ENCODE measurements at places on chromosomes 12 and 14. TPM values are rescaled to one million over a fixed set of nuclear protein-coding genes. Genes with fewer than 3 reads are reported as not detected.

- no peak for DNase-seq
- H3K36me3 ChIP-seq, result no peaks in the 10 kb centered on the region
- H3K27me3 ChIP-seq, result no peaks in the 10 kb centered on the region
- no peak overlapping the region for H3K27ac ChIP-seq
Observed at GRCh38 chr12:45290216-45290605, 74.3 kb downstream of the ANO6 start.

DNA sequence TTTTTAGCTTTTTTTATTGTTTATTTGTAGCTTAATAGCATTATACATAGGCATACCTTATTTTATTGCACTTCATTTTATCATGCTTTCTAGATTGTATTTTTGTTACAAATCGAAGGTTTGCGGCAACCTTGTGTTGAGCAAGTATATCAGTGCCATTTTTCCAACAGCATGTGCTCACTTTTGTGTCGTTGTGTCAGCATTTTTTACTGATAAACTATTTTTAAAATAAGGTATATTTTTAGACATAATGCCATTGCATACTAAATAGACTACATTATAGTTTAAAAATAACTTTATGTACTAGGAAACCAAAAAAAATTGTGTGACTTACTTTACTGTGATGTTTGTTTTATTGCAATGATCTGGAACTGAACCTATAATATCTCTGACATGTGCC lies 56.2 kb upstream of the RESF1 start:
- H3K4me3 ChIP-seq, result no peak overlapping the region
- H3K4me1 ChIP-seq, result peaks cover 15% of the 10 kb centered on the region
- no peaks in the 10 kb centered on the region for H3K27me3 ChIP-seq
- no peak for DNase-seq
- H3K36me3 ChIP-seq, result no peaks in the 10 kb centered on the region
- no peak overlapping the region for H3K27ac ChIP-seq

- H3K27ac ChIP-seq, result no peak overlapping the region
- no peaks in the 10 kb centered on the region for H3K36me3 ChIP-seq
- H3K27me3 ChIP-seq, result no peaks in the 10 kb centered on the region
- DNase-seq, result no peak
- H3K4me1 ChIP-seq, result no peaks in the 10 kb centered on the region
- H3K4me3 ChIP-seq, result no peak overlapping the region
Observed at GRCh38 chr14:35506927-35507326, 27.0 kb upstream of the INSM2 start.

MIPOL1 gene
- not detected for total RNA-seq

- H3K4me1 ChIP-seq, result no peaks in the 10 kb centered on the region
- DNase-seq, result no peak
- no peaks in the 10 kb centered on the region for H3K27me3 ChIP-seq
- H3K27ac ChIP-seq, result no peak overlapping the region
- no peak overlapping the region for H3K4me3 ChIP-seq
Observed at GRCh38 chr12:83142914-83143313, 456.2 kb downstream of the TMTC2 start.

DNA sequence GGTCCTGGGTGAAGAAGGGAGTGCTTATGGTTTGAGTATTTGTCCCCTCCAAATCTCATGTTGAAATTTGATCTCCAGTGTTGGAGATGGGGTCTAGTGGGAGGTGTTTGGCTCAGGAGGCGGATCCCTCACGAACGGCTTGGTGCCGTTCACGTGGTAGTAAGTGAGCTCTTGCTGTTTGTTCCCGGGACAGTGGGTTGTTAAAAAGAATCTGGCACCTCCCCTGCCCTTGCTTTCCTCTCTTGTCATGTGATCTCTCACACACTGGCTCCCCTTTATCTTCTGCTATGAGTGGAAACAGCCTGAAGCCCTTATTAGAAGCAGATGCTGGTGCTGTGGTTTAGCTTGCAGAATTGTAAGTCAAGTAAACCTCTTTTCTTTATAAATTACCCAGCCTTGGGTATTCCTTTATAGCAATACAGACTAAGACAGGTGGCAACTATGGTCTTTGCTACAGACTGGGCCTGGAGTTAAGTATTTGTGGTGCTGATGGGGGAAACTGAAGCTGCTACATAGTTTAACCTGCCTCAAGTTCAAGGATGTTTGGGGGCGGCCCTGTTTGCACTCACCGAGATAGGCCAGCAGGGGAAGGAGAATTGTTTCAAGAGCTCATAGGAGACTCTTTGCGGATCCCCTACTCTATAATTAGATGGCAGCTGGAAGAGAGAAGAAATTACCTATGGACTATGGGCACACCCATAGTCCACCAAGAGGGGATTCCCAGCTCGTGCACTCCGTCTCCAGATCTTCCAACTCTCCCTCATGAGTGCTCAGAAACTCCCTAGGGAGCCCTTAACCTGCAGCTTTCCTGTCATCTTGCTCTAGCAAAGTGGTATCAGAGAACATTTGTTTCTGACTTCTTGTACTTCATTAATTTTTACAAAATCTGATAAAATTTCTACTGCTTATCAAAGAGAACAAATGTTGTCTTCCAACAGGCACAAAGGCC lies 164.6 kb downstream of the SLC15A5 start:
- H3K27me3 ChIP-seq, result no peaks in the 10 kb centered on the region
- no peak overlapping the region for H3K27ac ChIP-seq
- H3K36me3 ChIP-seq, result no peaks in the 10 kb centered on the region

DNA sequence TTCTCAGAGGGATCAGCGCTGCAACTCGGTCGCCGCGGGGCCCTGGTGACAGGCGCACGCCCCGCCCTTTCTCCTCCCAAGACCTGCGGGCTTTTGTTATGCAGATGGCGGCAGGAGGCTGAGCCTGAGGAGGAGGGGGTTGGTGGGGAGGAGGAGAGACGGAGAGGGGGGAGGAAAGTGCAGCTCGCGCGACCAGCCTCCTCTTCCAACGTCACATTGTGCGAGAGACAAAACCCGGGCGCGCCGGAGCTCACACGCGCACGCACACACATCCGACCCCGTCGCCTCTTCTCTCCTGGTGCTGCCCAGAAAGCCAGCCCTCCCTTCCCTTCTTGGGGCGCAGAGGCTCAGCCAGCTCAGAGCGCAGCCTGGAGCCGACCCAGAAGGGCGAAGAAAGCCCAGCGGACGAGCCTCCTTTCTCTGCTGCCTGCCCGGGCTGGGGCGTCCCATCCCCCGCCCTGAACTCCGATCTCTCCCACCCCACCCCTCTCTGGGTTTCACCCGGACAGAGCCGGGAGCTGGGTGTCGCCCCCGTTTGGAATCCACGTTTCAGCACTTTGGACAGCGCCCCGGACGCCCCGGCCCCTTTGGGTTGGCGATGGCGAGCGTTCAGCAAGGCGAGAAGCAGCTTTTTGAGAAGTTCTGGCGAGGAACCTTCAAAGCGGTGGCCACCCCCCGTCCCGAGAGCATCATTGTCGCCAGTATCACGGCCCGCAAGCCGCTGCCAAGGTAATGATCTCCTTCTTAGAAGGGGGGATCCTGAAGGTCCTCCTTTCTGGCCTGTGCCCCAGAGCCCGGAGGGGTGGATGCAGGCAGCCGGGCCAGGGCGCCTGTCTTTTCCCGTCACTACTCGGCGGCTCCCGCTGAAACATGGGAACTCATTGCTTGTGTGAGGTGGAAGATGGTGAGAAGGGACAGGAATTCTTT lies at the start of gene SRRM4:
TSS of gene SRRM4 (plus strand) at position 257 of the 927 bp plus-strand sequence. CDS start at position 599, 342 bp downstream.
- no peaks in the 10 kb centered on the region for H3K36me3 ChIP-seq
- no peak for DNase-seq
- H3K27ac ChIP-seq, result no peak within 1 kb of the TSS
- no peaks in the 10 kb centered on the region for H3K4me1 ChIP-seq

DNA sequence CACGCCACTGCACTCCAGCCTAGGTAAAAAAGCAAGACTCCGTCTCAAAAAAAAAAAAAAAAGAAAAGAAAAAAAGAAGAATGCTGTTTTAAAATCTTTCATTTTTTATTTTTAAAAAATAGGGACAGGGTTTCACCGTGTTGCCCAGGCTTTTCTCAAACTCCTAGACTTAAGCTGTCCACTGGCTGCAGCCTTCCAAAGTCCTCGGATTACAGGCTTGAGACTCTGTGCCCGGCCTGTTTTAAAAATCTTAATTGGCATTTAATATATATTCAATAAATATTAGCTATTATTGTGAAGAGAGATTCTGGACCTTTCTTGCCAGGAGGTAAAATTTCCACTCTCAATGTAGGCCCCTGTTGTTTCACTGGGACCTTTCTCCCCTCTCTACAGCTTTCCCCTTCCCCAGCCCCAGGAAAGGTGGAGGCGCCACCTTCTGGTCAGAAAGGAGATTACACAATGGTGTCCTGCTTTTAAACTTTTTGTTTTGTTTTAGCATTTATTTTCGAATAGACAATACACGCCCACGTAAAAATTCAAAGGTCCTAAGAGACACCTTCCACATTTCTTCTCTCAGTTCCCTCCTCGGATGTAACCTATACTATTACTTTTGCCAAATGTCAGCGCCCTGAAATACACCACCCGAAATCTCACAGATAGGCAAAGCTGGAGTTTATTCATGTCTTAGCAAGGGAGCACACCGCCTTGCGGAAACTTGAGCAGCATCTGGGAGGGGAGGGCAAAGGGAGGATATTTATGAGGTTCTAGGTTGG lies 23.8 kb upstream of the PHC1 start:
- H3K27me3 ChIP-seq, result no peaks in the 10 kb centered on the region
- H3K4me3 ChIP-seq, result peak overlapping the region; percentile 71
- no peaks in the 10 kb centered on the region for H3K36me3 ChIP-seq

FGF6 gene
- total RNA-seq, result not detected

DNA sequence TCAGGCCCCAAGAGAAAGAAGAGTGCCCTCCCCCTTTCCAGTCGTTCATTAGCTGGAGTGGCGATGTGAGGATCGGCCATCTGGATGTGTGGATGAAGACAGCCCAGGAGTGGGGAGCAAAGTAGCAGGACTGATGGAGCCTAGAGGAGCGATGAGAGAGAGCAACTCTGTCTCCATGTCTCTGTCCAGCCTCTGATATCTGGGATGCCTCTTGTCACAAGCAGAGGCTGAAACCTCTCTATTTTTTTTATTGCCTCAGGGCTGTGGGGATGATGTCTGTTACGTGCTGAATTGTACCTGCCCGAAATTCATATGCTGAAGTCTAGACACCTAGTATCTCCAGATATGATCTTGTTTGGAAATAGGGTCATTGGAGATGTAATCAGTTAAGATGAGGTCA lies 2.7 kb downstream of the SERPINA11 start:
- H3K36me3 ChIP-seq, result no peaks in the 10 kb centered on the region
- no peak overlapping the region for H3K27ac ChIP-seq
- H3K4me3 ChIP-seq, result no peak overlapping the region
- DNase-seq, result no peak
- peaks cover 4% of the 10 kb centered on the region for H3K27me3 ChIP-seq

KRT74 gene
- total RNA-seq, result 0.12 TPM

DNA sequence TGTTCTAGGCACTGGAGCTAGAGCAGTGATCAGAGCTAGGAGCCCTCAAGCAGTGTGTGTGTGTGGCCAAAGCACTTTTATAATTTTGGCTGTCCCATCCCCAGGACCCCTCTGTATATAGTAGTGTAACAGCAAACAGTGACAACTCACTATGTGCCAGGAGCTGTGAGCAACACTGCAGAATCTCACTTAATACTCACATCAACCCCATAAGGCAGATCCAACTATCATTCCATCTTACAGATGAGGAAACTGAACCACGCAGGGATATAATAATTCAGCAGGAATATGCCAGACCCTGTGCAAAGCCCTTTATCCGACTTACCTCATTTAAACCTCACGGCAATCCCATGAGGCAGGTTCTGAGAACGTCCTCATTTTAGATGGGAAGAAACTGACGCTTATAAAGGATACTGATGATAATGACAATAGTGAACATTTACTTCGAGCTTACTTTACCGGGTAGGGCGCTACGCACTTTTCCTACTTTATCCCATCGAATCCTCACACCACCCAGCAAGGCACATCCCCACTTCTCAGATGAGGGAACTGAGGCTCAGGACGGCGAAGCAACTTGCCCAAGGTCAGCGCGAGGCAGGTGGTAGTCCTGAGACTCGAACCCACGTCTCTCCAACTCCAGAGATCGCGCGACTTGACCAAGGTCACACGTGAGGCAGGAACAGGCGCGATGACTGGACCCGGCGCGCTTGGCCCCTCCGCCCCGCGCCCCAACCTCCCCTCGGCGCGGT lies 687 bp downstream of the RAB35 start:
- H3K4me1 ChIP-seq, result peaks cover 39% of the 10 kb centered on the region
- H3K36me3 ChIP-seq, result no peaks in the 10 kb centered on the region
- H3K27ac ChIP-seq, result peak overlapping the region; percentile 84
- no peaks in the 10 kb centered on the region for H3K27me3 ChIP-seq

Data from naive thymus-derived CD4-positive, alpha-beta T cell (primary cell).